ENCODE measurements at places on chromosomes 3 and 15.
A peak's percentile ranks its signal among the peaks of the same experiment; 100 is the strongest.

DNA sequence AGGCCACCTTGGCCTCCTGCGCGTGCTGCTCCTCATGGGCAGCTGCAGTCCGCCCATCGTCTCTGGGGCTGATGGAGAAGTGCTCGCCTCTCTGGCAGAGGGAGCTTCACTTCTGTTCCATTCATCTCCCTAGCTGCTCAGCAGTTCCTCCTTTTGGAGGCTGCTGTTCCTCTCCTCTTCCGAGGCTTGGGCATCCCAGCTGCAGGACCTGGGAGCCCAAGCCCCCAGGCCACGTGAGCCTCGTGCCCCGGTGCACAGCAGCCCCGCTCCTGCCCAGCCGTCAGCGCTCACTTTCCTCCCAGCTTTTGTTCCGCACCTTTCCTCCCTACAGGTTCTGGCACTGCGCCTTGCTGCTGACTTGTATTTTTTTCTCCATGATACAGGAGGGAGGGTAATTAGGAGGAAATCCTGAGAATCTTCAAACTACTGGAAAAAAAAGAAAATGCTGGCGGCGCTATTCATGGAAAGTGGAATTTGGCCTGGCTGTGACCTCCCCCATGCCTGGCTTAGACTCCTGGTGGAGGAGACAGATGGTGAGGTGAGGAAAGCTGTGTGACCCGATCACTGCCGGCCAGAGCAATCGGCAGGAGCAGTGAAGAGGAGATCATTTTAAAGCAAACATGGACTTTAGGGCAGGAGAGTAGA is 210.1 kb downstream of the CHST2 start:
- no peak for DNase-seq

- DNase-seq, result no peak
Observed at GRCh38 chr15:73786538-73786937, 33.4 kb upstream of the INSYN1 start.

DNA sequence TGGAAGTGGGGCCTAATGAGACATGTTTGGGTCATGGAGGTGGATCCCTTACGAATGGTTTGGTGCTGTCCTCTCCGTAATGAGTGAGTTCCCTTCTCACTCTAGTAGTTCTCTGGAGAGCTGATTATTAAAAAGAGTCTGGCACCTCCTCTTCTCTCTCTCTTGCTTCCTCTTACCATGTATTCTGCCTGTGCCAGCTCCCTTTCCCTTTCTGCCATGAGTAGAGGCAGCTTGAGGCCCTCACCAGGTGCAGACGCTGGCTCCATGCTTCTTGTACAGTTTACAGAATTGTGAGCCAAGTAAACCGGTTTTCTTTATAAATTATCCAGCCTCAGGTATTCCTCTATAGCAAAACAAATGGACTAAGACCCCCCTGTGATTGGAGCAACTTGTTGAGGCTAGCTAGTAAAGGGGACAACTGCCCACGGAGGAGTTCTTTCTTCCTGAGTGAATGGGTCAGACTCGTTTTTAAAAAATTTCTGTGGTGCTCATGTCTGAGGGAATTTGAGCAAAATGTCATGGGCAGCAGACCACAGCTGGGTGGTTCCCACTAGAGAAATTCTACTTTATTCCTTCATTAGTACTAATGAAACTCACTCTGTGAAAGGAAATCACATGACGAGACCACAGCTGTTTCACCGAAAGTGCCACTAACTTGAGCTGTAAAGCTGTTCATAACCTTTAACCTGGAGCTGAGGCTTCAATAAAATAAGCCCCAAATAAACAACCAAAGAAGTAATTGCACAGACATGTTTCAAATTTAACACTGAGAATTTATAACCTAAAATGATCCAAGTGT is 210.0 kb downstream of the NFKBIZ start:
- DNase-seq, result no peak

GRCh38 chr3:13549623-13550422 is 898 bp downstream of the FBLN2 start:
- no peak for DNase-seq

GRCh38 chr3:133542871-133543270 is 30.6 kb upstream of the CDV3 start:
- no peak for DNase-seq

GRCh38 chr3:138210528-138210927 is 23.4 kb downstream of the ARMC8 start:
- no peak for DNase-seq

GRCh38 chr3:13495351-13495813 is 15.3 kb downstream of the HDAC11 start:
- no peak for DNase-seq

DNA sequence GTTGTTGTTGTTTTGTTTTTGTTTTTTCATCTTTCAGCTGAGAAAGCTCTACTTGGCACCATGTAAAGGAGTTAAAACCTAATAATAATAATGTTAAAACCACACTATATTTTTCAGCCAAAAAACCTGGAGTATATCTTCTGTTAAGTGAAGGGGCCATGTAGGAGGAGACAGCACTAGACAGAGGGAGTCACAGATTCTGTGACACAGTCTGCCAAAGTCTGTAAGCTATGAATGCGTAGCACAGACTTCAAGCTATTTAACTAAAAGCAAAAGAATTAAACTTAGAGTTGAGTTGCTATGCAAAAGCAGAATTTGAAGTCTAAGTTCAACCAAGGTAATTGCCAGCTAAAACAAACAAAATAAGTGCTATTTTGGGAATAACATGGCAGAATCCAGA is 296.0 kb upstream of the COL8A1 start:
- DNase-seq, result no peak

DNA sequence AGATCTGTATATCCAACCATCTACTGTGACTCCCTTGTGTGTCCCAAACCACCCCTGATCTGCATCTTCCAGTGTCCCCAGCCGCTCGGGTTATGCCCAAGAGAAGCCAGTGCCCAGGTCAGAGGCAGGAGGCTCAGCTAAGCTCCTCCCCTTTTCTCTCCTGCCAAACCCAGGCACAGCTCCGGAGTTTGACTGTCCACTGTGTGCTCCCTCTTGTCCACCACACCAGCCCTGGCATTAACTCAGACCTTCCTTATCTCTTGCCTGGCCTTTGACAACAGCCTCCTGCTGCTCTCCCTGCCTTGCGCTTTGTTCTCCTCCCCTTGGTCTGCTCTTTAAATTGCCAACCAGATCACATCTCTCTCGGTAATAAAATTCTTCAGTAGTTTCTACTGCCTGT is 39.3 kb downstream of the DGKG start:
- DNase-seq, result no peak

GRCh38 chr15:76060118-76060989 is 569 bp downstream of the TMEM266 start:
- peak; percentile 38 for DNase-seq

DNA sequence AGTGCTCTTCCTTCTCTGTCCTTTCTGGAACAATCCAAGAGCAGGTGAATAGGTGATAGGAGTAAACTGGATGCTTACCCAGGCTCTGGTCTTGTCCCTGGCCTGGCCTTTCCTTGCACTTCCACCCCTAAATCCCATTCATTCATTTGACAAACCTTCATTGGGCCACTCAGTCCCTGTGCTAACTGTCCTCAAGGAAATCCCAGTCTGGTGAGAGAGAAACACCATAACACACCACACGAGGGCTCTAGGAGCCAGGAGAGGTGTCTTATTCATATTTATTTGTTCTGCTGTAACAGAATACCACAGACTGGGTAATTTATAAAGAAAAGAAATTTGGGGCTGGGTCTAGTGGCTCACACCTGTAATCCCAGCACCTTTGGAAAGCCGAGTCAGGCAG is 22.8 kb downstream of the EFCC1 start:
- no peak for DNase-seq

DNA sequence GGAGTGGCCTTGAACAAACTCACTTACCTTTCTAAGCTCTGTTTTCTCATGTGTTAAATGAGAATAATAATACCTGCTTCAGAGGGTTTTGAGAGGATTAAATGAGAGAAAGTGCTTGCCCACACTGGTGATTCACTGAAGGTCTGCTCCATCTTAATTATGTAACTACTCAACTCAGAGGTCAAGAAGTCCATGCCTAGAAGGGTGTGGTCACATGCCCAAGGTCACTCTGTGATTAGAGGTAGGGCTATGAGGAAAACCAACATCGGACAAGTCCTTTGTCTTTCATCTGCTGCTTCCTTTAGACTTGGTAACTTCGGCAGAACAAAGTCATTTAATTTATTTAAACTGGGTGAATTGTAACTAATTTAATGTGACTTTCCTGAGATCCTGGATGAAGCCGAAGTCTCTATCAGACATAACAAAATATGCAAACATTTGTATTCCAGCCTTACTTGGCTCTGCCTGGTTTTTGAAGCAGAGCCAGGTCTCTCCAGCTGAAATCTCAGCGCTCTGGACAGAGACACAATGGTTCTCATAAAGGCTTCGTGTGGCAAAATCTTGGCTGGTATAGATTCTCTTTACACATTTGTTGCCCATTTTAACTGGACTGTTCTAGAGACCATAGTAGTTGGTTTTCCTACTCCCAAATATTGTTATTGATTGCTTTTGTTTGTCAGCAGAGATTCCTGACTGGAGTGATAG is 3.0 kb downstream of the CHRNA7 start:
- no peak for DNase-seq

GRCh38 chr15:41980654-41981323 is 8.4 kb upstream of the EHD4 start:
- no peak for DNase-seq

DNA sequence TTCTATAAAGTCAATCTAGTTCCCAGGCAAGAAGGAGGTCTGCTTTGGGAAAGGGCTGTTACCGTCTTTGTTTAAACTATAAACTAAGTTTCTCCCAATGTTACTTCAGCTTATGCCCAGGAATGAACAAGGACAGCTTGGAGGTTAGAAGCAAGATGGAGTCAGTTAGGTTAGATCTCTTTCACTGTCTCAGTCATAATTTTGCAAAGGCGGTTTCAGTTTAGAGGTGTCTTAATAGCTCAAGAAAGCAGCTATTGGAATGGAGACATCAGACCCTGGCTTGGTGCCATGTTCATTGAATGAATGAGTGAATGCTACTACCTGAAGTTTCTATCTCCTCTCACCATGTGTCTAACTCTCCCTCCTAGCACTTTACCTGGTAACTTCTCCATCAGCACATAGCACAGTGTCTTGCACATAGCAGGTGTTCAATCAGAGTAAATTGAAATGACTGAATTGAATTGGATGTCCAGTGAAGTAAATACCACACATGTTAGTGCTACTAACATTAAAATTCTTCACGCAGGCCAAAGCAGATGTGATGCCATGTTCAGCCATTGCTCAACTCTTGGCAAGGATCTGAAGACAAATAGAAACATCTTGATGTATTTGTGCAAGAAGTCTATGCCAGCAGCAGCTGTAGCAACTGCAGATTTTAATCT is 28.2 kb downstream of the CLEC3B start:
- no peak for DNase-seq

DNA sequence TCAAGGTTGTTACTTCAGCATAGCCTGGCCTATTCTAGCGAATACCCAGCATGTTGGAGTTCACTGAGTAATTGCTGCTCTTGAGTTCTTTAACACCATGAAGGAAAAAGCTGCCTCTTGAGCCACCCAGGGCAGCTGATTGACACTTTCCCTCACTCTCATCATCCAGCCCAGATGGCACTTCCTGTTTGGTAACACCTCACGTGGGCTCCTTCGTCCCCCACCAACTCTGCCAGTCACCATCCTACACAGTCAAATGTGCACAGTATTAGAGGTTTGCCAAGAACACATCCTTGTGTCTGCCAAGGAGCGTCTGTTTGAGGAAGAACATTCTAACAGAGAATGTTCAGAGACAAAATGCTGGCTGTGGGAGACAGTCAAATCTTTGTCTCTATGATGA is 266.3 kb downstream of the RPLP1 start:
- DNase-seq, result peak; percentile 15

- DNase-seq, result no peak
Observed at GRCh38 chr15:35087759-35088158, 2.7 kb upstream of the NANOGP8 start.

- DNase-seq, result no peak
Observed at GRCh38 chr15:95598251-95598855, 732.1 kb upstream of the NR2F2 start.

GRCh38 chr3:161028555-161029153 is 76.5 kb downstream of the B3GALNT1 start:
- DNase-seq, result no peak

DNA sequence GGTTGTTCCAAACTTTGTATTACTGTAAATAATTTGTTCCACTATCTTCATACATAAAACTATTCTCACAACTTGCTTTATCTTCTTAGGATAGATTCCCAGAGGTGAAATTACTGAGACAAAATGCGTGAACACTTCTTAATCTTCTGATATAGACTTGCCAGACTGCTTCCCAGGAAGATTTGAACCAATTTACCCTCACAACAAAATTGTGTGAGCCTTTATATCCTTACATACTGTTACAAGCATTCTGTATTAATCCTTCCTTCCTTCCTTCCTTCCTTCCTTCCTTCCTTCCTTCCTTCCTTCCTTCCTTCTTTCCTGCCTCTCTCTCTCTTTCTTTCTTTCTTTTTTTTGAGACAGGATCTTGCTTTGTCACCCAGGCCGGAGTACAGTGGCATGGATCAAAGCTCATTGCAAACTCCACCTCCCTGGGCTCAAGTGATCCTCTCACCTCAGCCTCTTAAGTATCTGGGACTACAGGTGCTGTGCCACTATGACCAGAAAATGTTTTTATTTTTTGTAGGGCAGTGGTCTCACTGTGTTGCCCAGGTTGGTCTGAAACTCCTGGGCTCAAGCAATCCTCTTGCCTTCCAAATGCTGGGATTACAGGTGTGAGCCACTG is 57.1 kb upstream of the SSR3 start:
- DNase-seq, result no peak

GRCh38 chr15:35309886-35310285 is 224.8 kb upstream of the NANOGP8 start:
- DNase-seq, result no peak

GRCh38 chr3:197023241-197023997 is 6.2 kb downstream of the MELTF start:
- DNase-seq, result no peak

DNA sequence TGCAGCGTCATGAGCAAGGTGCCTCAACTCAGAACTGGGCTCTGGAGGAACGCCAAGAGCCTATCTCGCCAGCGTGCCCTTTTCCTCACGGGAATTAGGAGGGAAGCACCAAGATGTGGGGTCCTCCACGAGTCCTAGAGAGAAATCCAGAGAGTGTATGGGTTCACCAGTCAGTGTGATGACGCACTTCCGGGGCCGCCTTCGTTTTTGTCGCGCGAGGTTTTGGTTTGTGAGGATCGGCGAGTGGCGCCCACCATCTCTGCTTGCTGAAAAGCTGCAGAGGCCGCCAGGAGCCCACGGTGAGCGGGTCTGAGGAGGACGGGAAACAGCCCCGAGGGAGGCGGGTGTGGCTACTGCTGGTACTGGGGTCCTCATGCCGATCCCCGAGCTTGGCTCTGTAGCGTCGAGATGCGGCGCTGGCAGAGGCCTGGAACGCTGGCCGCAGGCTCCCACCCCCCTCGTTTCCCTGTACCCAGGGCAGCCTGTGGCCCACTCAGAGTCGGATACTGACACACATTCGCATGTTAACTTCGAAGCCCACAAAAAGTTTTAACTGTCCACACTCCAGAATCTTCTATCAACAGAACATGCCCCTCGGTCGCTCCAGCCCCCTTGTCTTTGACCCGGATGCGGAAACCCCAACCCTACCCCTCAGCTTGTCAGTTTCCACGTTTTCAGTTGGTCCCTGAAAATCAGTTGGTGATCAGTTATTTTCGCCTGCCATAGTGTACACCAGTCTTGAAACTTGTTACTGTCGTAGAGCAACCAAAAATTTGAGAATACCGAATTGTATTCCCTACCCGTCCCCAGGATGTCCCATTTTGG is 30.4 kb downstream of the ZNF662 start:
- no peak for DNase-seq

GRCh38 chr3:124700880-124701684 is 29.2 kb upstream of the UMPS start:
- no peak for DNase-seq

Data from stimulated activated CD4-positive, alpha-beta T cell treated with anti-CD3 and anti-CD28 coated beads, Interleukin-4, amount 100 ng/mL, for 24 hours (primary cell).